ENCODE measurements at places on chromosomes 16 and 17.
A peak's percentile ranks its signal among the peaks of the same experiment; 100 is the strongest.

GRCh38 chr16:261031-261691, 14.6 kb downstream of the RGS11 start:
- no peak for DNase-seq

GRCh38 chr16:89096768-89097391, 3.2 kb downstream of the ACSF3 start:
- DNase-seq = peak; percentile 75

DNA sequence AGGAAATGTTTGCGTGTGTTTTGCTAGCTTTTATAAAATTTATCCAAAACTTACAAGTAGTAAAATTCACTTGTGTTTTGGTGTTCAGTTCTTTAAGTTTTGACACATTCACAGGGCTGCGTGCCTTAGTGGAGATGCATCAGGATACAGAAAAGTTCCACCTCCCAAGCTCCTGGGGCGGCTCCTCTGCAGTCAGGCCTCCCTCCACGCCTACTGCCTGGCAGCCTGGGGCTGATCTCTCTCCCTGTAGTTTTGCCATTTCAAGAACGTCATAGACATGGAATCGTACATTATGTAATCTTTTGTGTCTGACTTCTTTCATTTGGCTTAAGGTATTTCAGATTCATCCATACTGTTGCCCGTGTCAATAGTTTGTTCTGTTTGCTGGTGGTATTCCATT, 27.2 kb upstream of the IRF8 start:
- DNase-seq = no peak

- no peak for DNase-seq
These were observed 47.7 kb upstream of the XYLT1 start for GRCh38 chr16:17518441-17518840.

GRCh38 chr16:88886845-88887521, 20.5 kb upstream of the PABPN1L start:
- no peak for DNase-seq

DNA sequence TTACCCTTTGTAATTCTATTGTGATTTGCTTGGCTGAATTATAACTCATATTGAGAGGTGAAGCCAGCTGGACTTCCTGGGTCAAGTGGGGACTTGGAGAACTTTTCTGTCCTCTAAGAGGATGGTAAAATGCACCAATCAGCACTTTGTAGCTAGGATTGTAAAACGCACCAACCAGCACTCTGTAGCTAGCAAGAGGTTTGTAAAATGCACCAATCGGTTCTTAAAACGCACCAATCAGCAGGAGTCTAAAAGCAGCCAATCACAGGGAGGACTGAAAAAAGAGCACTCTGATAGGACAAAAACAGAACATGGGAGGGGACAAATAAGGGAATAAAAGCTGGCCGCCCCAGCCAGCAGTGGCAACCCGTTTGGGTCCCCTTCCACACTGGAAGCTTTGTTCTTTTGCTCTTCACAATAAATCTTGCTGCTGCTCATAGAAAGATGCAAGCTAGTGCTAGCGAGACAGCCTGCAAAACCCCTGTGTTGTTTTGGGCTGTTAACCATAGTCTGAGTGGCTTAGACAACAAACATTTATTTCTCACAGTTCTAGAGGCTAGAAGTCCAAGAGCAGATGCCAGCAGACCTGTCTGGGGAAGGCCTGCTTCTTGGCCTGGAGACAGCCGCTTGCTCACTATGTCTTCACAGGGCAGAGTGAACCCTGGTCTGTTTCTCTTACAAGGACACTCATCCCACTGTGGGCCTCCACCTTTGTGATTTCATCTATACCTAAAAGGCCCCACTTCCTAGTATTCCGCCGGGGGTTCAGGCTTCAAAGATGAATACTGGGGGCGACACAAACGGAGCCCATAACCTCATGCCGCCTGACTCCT, 39.0 kb upstream of the CRISPLD2 start:
- DNase-seq = no peak

DNA sequence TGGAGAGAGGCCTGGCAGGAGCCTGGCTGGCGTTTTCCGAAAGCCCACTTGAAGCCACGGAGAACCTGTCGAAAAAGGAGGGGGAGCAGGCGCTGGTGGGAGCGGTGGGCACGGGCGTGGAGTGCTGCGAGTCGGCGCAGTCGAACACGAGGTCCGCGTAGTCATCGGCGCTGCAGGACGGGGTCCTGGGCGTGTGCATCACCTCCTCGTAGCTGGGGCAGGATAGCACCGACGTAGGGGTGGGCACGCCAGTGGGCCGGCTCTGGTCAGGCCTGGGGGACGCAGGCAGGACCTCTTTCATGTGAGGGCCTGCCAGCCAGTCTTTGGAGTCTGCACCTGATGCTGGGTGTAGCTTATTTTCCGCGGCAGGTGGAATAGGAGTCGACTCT, 63.7 kb downstream of the ZNF778 start:
- DNase-seq = no peak

DNA sequence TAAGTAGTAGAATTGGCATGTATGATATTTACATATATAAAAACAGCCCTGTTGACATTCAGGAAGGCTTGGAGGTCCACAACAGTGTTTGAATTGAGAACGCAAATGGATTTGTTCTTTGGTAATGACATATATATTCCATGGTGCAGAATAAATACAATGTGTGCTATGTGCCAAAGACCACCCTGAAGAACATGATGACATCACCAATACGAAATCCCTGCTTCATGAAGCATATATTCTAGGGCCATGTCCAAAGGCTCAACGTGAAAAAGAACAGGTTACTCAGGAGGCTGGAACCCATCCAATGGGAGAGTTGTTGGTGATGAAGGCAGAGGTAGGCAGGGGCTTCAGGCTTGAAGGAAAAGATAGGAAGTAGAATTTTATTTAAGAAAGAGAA, 423.9 kb upstream of the MAF start:
- no peak for DNase-seq

GRCh38 chr17:77609553-77610517, 348.7 kb upstream of the TNRC6C start:
- DNase-seq = peak; percentile 78

GRCh38 chr16:14198012-14198411, 126.9 kb downstream of the MRTFB start:
- no peak for DNase-seq

DNA sequence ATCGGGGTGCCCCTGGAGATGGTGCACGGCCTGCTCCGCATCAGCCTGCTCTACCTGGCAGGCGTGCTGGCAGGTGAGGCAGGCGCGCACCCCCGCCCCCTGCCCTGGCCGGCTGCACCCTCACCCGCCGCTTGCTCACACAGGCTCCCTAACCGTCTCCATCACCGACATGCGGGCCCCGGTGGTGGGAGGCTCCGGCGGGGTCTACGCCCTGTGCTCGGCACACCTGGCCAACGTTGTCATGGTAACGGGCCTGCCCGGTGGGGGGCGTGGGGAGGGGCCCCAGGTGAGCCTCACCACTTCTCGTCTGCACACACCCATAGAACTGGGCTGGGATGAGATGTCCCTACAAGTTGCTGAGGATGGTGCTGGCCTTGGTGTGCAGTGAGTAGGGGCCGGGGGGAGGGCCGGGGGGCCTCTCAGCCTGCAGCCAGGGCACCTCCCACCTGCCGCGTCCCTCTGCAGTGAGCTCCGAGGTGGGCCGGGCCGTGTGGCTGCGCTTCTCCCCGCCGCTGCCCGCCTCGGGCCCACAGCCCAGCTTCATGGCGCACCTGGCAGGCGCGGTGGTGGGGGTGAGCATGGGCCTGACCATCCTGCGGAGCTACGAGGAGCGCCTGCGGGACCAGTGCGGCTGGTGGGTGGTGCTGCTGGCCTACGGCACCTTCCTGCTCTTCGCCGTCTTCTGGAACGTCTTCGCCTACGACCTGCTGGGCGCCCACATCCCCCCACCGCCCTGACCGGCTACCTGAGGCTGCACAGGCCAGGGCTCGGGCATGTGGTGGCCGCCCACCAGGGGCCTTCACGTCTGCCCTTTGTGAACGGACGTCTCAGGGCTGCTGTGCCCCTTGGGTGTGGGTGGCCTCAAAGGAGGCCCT, 2.1 kb downstream of the RHBDL1 start:
- DNase-seq = no peak

DNA sequence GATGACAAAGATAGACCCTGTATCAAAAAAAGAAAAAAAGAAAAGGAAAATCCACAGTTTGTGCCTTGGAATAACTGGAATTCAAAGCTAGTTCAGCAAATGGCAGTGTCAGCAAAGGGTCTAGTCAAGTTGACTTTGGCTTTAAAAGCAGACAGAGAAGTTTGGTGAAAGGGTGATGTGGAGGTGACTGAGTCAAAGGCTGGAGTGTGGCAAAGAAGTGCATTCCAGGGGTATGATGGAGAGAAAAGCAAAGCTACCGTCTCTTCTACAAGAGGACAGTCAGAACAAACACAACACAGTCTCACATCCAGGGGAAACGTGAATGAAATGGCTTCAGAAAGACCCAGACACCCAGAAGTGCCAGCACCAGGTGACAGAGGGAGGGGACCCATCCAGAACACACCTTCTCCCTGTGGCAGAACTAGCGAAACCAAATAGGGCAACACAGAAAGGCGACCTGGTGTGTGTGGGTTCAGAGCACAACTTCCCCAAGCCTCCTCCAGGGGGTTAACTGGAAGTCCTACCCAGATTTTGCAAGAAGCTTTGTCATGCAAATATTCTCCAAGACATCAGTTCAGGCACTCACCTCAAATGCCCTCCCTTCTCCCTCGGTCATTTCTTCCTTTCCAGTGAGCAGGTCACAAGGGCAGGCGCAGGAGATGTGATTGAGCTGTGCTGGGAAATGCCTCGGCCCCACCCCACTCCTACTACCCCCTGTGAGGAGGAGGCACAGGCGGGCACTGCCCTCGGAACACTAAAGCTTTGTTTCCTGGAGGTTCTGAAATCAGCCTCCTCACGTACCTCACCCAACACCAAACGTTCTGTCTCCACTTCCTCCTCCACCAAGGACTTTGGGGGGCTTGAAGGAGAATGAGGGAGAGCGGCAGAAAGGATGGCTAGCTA, 481.9 kb downstream of the SOX9 start:
- no peak for DNase-seq

DNA sequence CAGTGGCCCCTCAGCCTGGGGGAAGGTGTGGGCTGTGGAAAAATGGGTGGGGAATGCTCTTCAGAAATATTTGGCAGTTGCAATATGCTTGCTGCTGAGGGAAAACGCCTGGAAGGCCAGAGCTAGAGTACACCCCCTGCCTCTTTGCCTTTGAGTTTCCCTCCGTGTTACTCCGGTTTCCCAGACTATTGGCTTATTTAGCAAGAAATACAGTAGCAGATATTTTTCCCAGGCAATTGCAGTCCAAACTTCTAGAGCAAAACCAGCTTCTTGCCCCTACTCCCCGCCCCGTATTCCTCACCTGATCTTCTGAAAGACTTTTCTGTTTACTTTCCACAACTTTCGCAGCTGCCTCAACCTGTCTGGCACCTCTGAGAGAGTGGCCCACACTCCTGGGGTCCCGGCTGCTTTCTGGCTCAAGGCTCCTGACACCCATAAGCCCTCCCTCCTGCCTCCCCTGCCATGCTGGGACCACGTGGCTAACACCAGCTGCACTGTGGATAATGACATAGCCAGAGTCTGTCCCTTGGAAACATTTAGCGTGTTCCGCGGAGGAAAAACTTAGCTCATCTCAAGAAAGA, 45.8 kb upstream of the HELZ start:
- no peak for DNase-seq

DNA sequence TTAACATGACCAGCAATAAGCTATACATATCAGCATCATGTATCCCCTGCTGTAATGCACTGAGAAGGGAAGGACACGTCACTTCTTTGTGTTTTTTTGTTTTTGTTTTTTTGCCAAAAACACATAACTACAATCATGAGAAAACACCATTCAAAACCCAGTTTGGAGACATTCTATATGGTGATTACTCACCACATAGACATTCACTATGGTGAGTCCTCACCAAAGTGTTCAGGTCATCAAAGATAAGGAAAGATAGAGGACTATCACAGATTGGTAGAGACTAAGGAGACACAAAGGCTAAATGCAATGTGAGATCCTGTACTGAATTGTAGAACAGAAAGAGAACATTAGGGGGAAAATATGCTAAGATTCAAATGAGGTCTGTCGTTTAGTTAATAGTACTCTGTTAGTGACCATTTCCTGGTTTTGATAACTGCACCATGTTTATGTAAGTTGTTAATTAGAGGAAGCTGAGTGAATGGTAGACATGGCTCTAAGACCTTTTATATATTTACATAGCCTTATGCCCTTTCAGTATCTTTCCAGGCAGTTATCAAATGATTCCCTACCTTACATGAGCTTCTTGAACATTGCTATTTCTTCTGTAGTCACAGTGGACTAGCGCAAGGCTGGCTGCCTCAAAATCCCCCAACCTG, 46.6 kb downstream of the PIK3R5 start:
- no peak for DNase-seq

DNA sequence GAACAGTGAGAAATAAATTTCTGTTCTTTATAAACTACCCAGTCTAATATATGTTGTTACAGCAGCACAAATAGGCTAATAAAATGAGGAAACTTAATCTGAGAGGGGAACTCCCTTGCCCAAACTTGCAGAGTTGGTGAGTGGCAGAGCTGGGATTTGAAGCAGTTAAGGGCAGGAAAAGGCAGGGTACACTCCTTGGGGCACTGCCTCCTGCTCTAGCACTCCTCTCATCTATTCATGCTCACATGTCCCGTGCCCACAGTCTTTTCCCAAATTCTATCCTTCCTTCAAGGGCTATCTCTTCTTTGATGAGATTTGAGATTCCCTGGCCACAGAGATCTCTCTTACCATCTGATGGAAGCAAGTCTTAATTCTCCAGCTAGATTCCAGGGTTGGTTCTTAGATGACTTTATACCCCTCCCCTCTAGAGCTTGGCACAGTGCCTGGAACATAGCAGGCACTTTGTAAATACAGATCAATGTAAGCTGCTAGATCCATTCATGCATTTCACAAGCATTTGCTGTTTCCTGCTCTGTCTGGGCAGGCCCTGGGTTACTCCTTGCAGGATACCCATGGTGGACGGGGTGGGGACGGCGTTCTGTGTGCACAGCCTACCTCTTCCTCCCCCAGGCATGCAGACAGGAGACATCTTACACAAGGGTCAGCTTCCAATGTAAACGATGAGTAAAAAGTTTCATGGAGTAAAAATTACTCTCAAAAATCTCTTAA, 39.2 kb upstream of the ABCC12 start:
- DNase-seq = no peak

- peak; percentile 39 for DNase-seq
These were observed 1.8 kb downstream of the SOCS1 start for GRCh38 chr16:11253995-11254912.

Data from activated T-cell treated with anti-CD3 and anti-CD28 coated beads, Interleukin-2, amount 50 U/mL, for 72 hours (primary cell).